Esophagus squamous epithelium (tissue), 5 donors: ENCODE measurements at places on chromosomes 3 and 15. TPM values are rescaled to one million over a fixed set of nuclear protein-coding genes. Genes with fewer than 3 reads are reported as not detected.

GRCh38 chr3:69210068-69210730 is 87.8 kb upstream of the LMOD3 start:
- no peak for DNase-seq

DNA sequence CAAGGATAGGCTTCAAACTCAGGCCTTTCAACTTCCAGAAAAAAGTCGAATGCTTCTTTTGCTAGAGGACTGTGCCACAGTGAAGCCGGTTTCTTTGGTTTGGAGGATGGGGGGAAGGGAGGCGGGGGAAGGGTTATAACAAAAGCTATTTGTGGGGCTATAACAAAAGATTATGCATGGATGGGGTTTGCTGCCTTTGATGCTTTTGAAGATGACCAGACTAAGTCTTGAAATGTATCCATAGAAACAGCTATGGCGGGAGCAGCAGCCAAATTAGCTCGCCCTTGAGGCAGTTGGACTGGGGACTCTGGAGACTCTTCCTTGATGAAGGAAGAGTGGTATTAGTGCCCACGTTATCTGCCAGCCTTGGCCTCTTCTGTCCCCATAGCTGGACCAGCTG is 47.5 kb downstream of the SRGAP3 start:
- DNase-seq: no peak

- DNase-seq: no peak
These were observed 342.5 kb upstream of the NR2F2 start for GRCh38 chr15:95987886-95988573.

GRCh38 chr3:191795196-191795595 is 334.2 kb downstream of the PYDC2 start:
- no peak for DNase-seq

DNA sequence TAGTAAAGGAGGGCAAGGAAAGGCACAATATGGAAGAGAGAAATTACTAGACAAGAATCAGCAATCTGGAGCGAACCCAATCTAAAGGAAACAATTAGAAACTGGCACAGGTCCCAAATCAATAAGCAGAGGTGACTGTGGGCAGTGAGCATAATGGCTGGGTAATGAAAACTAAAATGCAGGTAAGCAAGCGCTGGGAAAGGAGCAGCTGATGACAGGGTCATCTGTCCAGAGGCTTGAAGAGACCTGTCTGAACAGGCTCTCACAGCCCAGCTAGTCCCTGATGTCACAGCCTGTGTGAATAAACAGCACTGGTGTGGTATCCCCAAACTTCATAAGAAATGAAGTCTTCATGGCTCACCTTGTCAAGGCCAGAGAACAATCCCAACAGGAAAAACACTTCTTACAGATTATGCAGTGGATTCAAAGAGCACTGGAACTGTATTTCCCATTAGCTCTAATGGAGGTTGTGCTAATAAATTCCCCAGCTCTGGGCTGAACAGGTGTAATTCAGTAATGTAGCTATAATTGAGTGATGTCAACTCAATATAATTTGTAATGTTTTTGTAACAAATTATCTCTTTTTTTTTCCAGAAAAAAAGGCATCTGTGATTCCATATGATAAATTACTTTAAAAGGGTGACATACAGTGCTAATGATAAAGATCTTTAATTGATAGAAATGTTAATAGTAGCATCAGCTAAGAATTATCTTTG is 197.3 kb downstream of the FHIT start:
- no peak for DNase-seq

DNA sequence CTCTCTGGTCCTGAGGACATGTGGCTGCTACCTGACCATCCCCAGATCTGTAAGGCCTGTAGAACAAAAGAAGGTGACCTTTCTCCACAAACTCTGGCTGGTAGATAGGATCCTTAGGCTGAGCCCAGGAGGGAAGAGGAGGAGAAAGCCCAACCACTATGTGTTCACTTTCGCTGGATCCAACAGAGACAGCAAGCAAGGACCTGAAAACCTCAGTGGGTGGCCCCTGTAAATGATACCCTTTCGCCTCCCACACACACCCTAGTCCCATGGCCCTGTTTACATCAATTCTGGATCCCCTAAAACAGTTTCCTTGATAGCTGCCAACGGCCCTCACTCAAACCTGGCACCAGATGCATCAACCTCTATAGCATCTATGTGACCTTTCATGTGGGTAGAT is 22.4 kb downstream of the CCDC12 start:
- DNase-seq: no peak

CYP8B1 gene
- total RNA-seq: not detected

ILDR1 gene
- 3.3 TPM for total RNA-seq

- DNase-seq: no peak
These were observed 419.5 kb downstream of the MFSD1 start for GRCh38 chr3:159221335-159221734.

GOLGA8K gene
- not detected for total RNA-seq

RPP25 gene
- total RNA-seq: 5.8 TPM

DNA sequence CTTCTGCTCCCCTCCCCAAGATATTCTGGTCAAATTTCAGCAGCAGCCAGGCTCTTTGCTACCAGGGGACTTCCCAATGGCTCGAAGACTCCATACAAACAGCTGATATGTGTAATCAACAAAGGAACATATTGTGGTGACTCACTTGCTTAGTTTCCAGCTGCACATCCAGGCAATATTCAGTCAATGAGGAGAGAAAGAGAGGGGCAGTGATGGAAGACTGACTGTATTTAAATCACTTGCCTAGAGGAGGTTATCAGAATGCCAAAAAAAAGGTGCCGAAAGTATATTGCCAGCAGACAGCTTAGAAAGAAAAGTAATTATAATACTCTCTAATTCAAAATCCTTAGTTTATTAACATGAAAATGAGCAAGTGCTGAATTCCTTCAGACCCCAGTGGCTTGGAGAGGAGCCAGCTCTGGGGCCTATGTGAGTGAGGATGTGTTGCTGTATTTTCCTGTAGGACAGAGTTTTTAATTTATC is 236.5 kb downstream of the LRTM1 start:
- DNase-seq: no peak

- DNase-seq: no peak
These were observed 28.6 kb downstream of the TFDP2 start for GRCh38 chr3:142120707-142121106.
